Midbrain (tissue), 1 donor: ENCODE measurements at places on chromosomes 6 and 20.
A peak's percentile ranks its signal among the peaks of the same experiment; 100 is the strongest.

GRCh38 chr6:35558571-35558970 lies 45.9 kb upstream of the TULP1 start:
- DNase-seq: no peak

DNA sequence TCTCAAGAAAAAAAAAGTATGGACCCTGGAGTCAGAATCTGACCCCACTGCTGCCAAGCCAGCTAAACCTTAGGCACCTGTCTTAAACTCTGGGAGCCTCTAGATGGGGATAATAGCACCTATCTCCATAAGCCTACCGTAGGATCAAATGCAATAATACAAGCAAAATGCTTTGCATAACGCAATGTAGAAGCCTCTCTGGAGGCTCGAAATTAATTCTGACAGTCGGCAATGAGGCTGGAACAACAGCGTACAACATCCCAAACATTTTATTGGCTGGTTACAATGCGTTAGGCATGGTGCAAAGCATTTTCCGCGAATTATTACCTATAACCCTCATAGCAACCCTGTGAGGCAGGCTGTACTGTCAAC lies 521 bp downstream of the CDK5RAP1 start:
- DNase-seq: no peak

DNA sequence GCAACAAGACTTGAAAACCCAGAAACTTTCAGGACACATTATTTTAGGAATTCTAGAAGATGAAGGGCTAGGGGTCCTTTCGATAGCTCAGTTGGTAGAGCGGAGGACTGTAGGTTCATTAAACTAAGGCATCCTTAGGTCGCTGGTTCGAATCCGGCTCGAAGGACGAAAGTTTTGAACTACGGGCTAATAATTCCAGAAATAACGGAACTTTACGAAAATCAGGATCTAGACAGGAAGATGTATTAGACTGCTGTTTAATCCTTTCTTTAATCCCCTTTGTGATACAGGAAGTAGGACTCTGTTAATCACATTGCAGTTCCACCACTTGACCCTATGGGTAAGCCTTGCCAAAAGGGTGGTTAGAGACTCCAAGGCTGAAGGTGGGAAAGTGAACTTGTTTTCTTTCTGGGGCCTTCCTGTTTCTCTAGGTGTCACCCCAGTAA lies 21.2 kb upstream of the ABT1 start:
- DNase-seq: no peak

DNA sequence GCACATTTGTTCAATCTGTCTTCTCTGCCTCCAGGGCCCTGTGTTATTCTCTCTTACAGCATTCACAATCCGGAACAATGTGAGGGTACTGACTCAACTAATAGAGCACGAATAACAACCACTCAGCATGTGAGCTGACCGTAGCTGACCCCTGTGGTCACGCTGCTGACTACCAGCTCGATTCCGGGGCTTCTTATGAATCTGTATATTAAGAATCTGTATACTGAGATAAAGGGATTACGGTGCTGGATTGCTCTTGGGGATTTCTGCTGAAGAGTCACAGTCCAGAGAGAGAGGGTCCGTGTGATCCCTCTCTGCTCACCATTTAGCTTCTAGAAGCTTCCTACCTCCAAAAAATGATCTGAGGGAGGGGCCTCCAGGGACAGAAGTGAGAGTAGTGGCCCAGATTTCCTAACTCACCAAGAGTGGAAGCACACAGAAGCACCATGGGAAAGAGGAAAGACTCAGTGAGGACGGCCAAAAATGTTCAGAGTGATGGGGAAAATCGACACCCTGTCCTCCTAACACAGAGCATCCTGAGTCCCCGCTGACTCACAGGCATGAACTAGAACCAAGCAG lies 156.2 kb downstream of the THBS2 start:
- no peak for DNase-seq

DNA sequence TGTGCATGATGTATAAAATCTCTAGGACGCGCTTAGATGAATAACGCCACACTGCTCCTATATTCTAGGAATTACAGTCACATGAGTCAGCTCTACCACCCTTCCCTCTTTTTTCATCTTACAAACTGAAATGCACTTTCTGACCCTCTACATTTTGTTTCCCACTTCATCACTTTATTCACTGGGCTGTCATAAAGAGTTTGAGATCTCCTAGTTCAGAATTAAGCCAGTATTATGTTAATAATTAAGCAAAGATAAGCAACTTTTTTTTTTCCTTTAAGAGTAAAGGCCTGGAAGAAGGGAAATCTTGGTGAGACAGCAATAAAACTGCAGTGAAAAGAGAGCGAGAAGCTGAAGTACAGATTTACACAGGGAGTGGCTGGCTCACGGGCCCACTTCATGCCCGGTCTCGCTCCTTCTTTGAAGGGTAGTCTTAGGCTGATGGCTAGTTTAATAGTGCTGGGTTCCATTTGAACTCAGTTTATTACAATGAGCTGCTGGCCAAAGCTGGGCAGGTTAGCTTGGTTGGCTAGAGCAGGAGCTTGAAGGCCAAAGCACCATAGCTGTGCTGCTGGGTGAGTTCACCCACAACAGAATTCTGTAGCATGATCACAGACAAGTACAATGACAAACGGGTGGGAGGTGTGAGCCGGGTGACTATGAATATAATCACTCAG lies 110.6 kb downstream of the MAP7 start:
- no peak for DNase-seq

DNA sequence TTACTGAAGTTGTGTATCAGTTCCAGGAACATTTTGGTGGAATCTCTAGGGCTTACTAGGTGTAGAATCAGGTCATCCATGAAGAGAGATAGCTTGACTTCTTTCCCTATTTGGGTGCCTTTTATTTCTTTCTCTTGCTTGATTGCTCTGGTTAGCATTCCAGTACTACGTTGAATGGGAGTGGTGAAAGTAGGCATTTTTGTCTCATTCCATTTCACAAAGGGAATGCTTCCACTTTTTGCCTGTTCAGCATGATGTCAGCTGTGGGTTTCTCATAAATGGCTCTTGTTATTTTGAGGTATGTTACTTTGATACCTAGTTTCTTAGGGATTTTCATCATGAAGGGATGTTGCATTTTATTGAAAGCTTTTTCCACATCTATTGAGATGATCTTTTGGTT lies 195.3 kb downstream of the MOXD1 start:
- no peak for DNase-seq

GRCh38 chr20:45894797-45895196 lies 3.7 kb downstream of the CTSA start:
- DNase-seq: no peak

- no peak for DNase-seq
Observed at GRCh38 chr6:21556968-21557721, 36.4 kb upstream of the SOX4 start.

GRCh38 chr6:38571721-38572120 lies 68.0 kb downstream of the BTBD9 start:
- no peak for DNase-seq

DNA sequence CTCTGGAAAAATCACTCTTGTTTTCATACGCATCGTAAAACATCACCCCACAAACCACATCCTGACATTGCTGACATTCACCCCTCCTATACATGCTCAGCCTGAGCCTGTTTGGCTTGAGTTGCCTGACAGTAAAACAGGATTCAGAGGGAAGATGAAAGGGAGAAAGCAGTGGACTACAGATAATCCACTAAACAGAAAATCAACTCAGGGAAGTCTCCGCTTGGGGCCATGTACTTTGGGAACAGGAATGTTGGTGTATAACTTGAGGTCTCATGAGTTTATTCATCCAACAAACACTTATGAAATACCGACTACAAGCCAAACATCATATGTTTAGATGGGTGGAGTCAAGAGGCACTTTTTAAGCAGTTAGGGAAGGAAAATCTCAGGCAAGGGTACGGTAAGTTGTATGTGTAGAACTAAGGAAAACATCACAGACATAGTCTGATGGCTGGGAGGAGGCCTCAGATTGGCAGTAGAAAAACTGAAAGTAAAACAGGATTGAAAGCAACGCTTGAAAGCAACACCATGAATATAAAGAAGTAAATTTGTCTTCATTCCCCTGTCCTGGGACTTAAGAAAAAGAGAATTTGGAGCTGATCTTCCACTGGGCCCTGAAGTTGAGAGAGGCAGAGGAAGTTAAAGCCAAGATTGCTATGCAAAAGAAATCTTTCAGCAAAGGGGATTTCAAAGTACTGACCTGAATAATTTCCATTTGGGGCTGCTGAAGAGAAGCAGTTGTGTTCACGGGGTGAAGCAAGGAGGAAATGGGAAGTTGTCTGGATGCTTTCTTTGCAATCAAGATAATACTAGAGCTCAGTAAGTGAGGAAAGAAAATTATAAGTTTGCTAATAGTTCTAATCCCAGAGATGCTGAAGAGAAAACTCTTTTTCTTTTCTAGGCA lies 28.8 kb downstream of the PDE7B start:
- peak; percentile 28 for DNase-seq
